ENCODE measurements at places on chromosomes 6 and 20. TPM values are rescaled to one million over a fixed set of nuclear protein-coding genes. Genes with fewer than 3 reads are reported as not detected.

ARMH2 gene
- not detected for total RNA-seq

AGER gene
- total RNA-seq, result 3.5 TPM

PPP1R3G gene
- 7.7 TPM for total RNA-seq

WFDC10B gene
- total RNA-seq, result not detected

ANKRD66 gene
- not detected for total RNA-seq

MCHR2 gene
- not detected for total RNA-seq

KIF6 gene
- total RNA-seq, result not detected

CCM2L gene
- 7.0 TPM for total RNA-seq
